ENCODE measurements at places on chromosomes 1 and 21. TPM values are rescaled to one million over a fixed set of nuclear protein-coding genes. Genes with fewer than 3 reads are reported as not detected.

GRCh38 chr21:17823846-17824245, 4.7 kb upstream of the C21orf91 start:
- no peak for DNase-seq
- no peaks in the 10 kb centered on the region for H3K4me1 ChIP-seq
- no peak overlapping the region for H3K27ac ChIP-seq
- no peaks in the 10 kb centered on the region for H3K36me3 ChIP-seq

Gene RGS7
- polyA plus RNA-seq, result not detected

Gene ZC3H11A
- polyA plus RNA-seq, result 31.7 TPM

GRCh38 chr1:23904748-23905357, 8.3 kb downstream of the CNR2 start:
- no peak overlapping the region for H3K4me3 ChIP-seq
- no peaks in the 10 kb centered on the region for H3K36me3 ChIP-seq
- peaks cover 15% of the 10 kb centered on the region for H3K27me3 ChIP-seq
- no peak overlapping the region for H3K27ac ChIP-seq

GRCh38 chr1:34771573-34772371, 9.2 kb upstream of the GJB3 start:
- H3K27me3 ChIP-seq, result peaks cover under 1% of the 10 kb centered on the region
- DNase-seq, result no peak
- no peaks in the 10 kb centered on the region for H3K36me3 ChIP-seq
- no peaks in the 10 kb centered on the region for H3K4me1 ChIP-seq
- H3K4me3 ChIP-seq, result no peak overlapping the region

Gene OR10J4
- not detected for polyA plus RNA-seq

Gene CSF3R
- polyA plus RNA-seq, result 2.9 TPM

Gene UTS2
- not detected for polyA plus RNA-seq

DNA sequence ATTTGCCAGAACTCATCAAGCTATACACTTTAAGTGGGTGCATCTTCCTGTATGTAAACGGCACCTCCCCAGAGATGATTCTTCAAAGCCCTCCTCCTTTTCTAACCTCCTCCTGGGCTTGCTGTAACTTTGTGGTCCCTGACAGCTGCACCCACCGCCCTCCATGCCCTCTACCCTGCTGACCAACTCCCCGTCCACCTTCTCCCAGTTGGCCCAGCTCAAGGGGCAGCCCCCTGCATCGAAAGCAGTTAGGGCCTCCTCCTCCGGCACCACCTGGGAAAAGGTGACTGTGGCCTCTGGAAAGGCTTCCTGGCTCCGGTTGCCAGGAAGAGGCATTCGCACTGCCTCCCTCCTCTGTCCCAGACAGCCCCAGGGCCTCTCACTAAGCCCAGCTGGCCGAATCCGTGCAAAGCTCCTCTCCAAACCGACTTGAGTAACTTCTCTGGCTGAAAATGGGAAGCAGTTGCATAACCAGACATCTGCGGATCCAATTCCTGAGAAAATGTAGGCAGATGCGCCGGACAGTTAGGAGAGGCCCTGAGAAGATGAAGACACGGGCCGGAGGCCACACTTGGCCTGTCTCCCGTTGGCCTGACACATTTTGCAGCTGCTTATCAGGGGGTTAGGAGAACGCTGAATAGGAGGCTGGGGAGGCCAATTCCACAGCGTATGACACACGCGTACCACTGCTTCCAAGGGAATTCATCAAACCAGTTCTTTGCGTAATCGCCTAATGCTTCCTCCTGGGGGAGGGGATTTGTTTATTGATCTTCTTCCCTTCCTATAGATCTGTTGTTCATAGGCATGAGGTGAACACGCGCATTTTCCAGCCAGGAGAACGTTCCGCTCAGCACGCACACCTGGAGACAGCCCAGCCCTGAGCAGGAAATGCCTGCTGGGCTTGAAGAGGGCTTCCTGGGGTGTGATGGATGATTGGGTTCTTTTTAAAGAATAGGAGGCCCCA, 48.7 kb upstream of the COL6A2 start:
- H3K27me3 ChIP-seq, result no peaks in the 10 kb centered on the region
- no peak overlapping the region for H3K4me3 ChIP-seq
- peak; percentile 91 for DNase-seq
- H3K4me1 ChIP-seq, result peaks cover 11% of the 10 kb centered on the region

DNA sequence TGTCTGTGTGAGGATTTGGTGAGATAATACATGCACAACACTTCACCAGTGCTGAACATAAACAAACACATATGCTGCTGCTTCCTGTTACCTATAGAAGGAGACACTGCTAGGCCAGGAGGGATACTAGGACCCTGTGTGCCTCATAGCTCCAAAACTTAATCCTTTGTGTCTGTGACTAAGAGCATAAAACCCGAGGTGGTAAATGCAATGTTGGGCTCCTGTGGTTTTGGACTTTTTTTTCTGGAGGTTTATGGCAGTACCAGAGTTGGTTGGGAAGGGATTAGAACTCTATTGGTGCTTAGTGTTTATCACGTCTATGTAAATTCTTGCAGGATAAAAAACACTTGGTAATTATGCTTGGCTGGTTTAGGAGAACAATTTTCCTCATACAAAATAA, 122.9 kb downstream of the NUF2 start:
- H3K27me3 ChIP-seq, result no peaks in the 10 kb centered on the region
- no peak overlapping the region for H3K27ac ChIP-seq
- DNase-seq, result no peak
- no peaks in the 10 kb centered on the region for H3K36me3 ChIP-seq
- no peaks in the 10 kb centered on the region for H3K4me1 ChIP-seq

Gene SLC35F3
- not detected for polyA plus RNA-seq

GRCh38 chr21:25578056-25578961, 29.0 kb downstream of the MRPL39 start:
- DNase-seq, result no peak
- H3K27ac ChIP-seq, result no peak overlapping the region
- no peaks in the 10 kb centered on the region for H3K4me1 ChIP-seq

Gene UBXN10
- polyA plus RNA-seq, result 0.14 TPM

- H3K27ac ChIP-seq, result no peak overlapping the region
- no peaks in the 10 kb centered on the region for H3K27me3 ChIP-seq
- H3K4me1 ChIP-seq, result peaks cover 31% of the 10 kb centered on the region
Observed at GRCh38 chr1:41905093-41905675, 13.5 kb downstream of the HIVEP3 start.

DNA sequence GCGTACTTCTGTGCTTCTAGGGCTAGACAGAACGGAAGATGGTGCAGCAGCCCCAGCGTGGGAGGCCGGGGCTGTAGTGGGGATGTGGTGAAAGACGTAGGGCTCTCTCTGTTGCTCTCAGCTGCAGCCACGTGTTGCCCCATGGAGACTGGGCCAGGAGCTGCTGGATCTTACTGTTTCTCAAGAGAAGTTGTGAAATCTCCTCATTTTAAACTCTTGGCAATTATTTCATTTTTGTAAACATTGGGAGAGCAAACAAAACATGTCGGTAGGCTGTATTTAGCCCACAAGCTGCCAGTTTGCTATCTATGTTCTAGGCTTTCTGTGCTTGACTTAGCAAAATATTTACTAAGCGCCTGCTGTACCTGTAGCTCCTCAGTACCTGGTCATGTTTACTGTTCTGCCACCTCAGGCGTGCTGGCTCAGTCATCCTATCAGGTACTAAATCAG, 15.9 kb upstream of the ELOA start:
- peak; percentile 69 for DNase-seq
- no peaks in the 10 kb centered on the region for H3K27me3 ChIP-seq
- H3K36me3 ChIP-seq, result no peaks in the 10 kb centered on the region
- no peak overlapping the region for H3K4me3 ChIP-seq
- H3K4me1 ChIP-seq, result peaks cover 8% of the 10 kb centered on the region

- no peaks in the 10 kb centered on the region for H3K27me3 ChIP-seq
- no peak for DNase-seq
- H3K27ac ChIP-seq, result no peak overlapping the region
Observed at GRCh38 chr1:78060857-78061563, 15.2 kb downstream of the GIPC2 start.

DNA sequence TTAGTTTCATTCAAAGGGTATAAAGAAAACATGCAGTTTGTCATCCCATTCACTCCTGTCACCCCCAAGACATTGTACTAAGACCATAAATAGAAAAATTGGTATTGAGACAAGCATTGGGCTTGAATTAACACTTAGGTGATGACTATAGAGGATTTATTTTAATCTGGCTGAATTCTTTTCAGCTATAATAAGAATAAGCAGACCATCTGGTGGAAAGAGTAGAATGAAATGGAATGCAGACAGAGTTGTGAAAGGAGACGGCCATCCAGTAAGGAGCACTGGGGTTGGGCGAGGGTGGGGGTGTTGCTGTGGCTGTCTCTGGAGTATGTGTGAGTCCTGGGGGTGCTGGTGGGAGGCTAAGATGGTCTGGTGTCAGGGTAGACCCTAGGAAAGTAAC, 125.0 kb upstream of the IVNS1ABP start:
- no peak overlapping the region for H3K4me3 ChIP-seq
- H3K36me3 ChIP-seq, result no peaks in the 10 kb centered on the region
- H3K4me1 ChIP-seq, result no peaks in the 10 kb centered on the region
- H3K27ac ChIP-seq, result no peak overlapping the region

DNA sequence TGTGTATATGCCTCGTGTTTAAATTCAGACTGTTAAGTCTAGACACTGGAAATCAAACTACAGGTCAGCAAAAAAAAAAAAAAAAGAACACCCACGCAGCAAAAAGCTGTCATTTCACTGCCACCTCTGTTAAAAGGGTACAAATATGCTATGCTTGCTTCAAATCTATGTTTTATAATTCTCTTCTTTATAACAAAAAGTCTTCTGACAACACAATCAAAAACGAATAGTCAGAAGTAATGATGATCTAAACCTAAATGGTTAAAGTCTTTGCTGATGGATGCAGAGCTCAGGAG, 438.9 kb downstream of the SMYD3 start:
- H3K4me3 ChIP-seq, result no peak overlapping the region
- H3K27me3 ChIP-seq, result no peaks in the 10 kb centered on the region
- no peak for DNase-seq
- no peak overlapping the region for H3K27ac ChIP-seq

- H3K4me3 ChIP-seq, result no peak overlapping the region
- no peaks in the 10 kb centered on the region for H3K27me3 ChIP-seq
- H3K27ac ChIP-seq, result no peak overlapping the region
- H3K4me1 ChIP-seq, result no peaks in the 10 kb centered on the region
Observed at GRCh38 chr1:74895411-74895810, 162.5 kb downstream of the TYW3 start.

DNA sequence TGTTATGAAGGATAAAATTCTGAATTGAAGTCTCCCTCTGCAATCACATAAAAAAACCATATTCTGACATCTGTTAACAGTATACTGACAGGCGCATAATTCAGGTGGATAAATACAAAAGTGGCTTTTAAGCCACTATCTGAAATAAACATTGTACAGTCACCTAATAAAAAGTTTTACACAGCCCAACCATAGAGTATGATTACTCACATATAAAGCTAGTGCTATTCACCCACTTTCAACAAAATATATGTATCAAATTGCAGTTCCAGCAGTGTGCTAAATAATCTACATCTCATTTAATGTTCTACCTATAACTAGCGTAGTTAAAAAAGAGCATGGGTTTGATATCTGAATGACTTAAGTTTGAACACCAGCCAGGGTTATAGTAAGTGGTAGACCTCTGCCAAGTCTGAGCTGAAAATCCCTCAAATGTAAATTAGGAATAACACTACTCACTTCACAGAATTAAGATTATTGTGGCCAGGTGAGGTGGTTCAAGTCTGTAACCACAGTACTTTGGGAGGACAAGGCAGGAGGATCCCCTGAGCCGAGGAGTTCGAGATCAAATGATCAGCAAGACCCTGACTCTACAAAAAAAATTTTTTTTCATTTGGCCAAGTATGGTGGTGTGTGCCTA, 3.9 kb downstream of the EGLN1 start:
- no peaks in the 10 kb centered on the region for H3K36me3 ChIP-seq
- no peak overlapping the region for H3K27ac ChIP-seq
- DNase-seq, result no peak
- H3K4me1 ChIP-seq, result peaks cover 24% of the 10 kb centered on the region

DNA sequence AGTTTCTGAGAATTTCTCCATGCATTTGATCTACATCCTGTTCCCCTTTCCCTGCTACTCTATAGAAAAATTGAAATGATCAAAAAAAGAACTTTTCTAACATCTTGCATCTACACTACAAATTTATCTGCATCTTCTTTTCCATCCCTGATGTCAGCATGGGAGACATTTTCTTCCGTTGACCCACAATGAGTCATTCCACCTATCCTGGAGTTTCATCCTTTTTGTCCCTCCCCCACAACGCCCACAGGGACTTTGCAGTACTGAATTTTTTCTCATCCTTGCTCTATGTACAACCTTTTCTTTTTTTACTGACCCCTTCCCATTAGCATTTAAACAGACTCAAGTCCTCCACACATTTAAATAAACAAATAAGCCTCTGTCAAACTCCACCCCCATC, 112.2 kb upstream of the MROH9 start:
- no peak for DNase-seq
- no peaks in the 10 kb centered on the region for H3K27me3 ChIP-seq
- H3K4me1 ChIP-seq, result no peaks in the 10 kb centered on the region
- H3K4me3 ChIP-seq, result no peak overlapping the region

Gene VCAM1
- polyA plus RNA-seq, result 4.2 TPM

DNA sequence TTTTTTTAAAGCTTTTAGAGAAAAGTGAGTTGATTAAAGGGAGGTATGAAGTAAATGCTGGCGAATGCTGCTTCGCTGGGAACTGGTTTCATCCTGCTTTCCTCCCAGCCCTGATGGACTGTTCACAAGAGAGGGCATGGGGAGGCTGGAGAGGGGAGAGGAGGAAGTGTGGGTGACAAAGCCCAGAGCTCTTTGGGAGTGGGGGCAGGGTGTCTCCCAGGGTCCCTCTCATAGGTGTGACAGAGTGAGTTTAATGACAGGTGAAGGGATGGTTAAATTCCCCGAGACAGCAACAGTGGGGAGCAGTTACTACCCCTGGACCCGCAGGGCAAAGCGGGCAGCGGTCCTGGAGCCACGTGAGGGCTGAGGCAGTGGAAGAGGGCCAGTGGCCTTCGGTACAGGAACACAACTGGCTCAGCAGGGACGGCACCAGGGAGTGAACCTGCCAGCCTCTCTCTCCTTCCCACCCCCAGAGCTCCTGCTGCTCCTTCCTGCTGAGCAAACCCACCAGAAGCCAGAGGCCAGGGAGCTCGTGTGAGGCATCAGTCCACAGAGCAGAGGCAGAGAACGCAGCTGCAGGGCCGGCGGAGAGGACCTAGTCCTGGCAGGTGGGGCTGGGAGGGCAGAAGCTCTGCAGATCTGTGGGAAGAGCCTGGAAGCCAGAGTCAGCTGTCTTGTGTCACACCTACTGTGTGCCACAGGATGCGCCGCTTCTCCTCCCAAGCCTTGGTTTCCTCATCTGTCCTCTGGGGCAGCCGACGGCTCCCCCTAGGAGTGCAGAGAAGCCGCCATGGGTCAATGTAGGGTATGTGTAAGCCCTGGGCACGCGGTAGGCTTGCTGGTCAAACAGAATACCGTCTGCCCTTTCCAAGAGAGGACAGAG, 20.9 kb upstream of the LRP8 start:
- H3K27ac ChIP-seq, result no peak overlapping the region
- DNase-seq, result no peak
- no peaks in the 10 kb centered on the region for H3K36me3 ChIP-seq
- H3K4me1 ChIP-seq, result no peaks in the 10 kb centered on the region
- no peaks in the 10 kb centered on the region for H3K27me3 ChIP-seq
- H3K4me3 ChIP-seq, result no peak overlapping the region

Gene REN
- not detected for polyA plus RNA-seq

All from heart left ventricle (tissue), 16 donors.